Lung (tissue), 17 donors: ENCODE measurements at places on chromosomes 11 and 22. TPM values are rescaled to one million over a fixed set of nuclear protein-coding genes. Genes with fewer than 3 reads are reported as not detected.

GRCh38 chr11:12042215-12042676, 33.8 kb upstream of the DKK3 start:
- no peak for DNase-seq

The TTLL8 gene
- polyA plus RNA-seq: not detected

The SMTNL1 gene
- not detected for polyA plus RNA-seq

The STK33 gene
- polyA plus RNA-seq: 14.3 TPM

- no peak for DNase-seq
Observed at GRCh38 chr22:31789803-31790202, 36.0 kb downstream of the DEPDC5 start.

DNA sequence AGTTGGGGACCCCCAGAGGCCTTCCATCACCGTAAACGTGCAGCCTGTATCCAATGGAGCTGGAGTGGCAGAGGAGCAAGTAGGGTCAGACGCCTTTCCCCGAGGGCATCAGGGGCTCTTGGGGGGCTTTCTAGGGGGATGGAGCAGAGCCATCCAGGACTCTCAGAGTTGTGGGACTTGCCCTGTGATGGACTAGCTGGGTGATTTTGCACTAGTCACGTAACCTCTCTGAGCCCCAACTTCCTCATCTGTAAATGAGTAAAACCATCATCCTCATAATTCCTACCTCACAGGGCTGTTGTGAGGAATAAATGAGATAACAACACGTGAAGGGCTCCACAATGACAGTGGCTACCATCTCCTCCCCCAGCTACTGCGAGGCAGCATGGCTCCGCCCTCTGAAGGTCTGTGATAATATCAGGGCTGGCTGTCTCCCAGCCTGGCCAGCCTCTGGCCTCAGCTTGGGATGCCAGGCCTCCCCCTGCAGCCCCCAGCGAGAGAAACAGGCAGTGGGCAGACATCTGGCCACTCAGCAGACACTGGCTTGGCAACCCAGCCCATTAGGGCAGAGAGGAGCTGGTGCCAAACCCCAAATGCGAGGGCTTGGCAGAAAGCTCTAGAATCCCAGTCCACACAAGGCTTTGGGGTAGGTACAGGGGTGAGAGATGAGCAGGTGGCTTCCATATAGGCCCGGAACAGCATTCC, 6.7 kb downstream of the USP2 start:
- no peak for DNase-seq

The PHLDB1 gene
- 69.3 TPM for polyA plus RNA-seq

- no peak for DNase-seq
Observed at GRCh38 chr11:60825118-60825517, 16.8 kb upstream of the CCDC86 start.

The GRK2 gene
- polyA plus RNA-seq: 130 TPM

- DNase-seq: no peak
Observed at GRCh38 chr11:11236498-11237059, 116.5 kb downstream of the CSNK2A3 start.

- DNase-seq: no peak
Observed at GRCh38 chr11:121329781-121330395, 37.3 kb downstream of the SC5D start.

DNA sequence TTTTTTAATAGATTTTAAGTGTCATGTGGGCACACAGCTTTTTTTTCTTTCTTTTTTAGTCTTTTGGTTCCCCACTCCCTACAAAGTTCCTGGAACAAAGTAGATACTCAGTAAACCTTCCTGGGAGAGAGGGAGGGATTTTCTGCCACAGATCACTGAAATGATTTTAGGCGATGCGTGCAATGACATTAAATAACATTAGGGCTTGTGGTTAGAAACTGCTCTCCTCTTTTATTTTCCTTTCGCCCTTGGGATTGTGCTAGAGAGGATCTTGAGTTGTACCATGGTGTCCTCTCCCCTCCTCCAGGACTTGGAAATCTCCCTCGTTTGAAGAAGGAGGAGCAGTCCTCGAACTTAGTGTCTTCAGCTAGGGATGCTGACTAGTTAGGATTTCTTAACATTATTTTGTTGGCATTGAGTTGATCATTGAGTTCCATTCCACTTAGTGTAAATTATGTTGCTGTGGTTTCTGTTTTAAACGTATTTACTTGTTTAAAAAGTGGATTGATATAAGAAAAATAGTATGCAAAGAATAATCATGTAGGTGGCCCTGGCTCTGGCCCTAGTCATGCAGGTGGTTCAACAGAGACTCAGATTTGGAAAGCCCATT, 88.4 kb downstream of the TRAF6 start:
- DNase-seq: no peak

DNA sequence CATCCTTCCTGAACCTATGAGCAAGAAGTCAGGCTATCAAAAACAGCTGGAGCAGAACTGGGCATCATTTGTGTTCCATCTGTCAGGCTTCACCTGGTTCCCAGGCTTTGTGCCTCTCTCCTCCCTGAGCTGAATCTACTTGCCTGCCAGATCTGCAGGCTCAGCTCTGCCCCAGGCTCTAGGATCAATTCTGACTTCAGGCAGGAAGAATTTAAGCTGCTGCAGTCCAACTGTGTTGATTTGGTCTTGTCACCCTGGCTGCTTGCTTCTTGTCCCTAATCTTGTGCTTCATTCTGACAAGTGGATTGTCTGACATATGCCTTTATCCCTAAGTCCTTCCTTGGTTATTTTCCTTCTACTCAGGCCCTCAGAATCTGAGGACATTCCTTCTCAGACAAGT, 31.6 kb upstream of the CADM1 start:
- DNase-seq: no peak
